ENCODE measurements at places on chromosomes 6 and 20.

- DNase-seq: no peak
Measured at GRCh38 chr20:1112908-1113307, 5.5 kb upstream of the PSMF1 start.

GRCh38 chr6:166440106-166440505 is 57.4 kb upstream of the MPC1 start:
- DNase-seq: no peak

- no peak for DNase-seq
Measured at GRCh38 chr6:5529015-5529414, 267.7 kb downstream of the FARS2 start.

- no peak for DNase-seq
Measured at GRCh38 chr6:39476151-39476550, 153.6 kb upstream of the KCNK16 start.

DNA sequence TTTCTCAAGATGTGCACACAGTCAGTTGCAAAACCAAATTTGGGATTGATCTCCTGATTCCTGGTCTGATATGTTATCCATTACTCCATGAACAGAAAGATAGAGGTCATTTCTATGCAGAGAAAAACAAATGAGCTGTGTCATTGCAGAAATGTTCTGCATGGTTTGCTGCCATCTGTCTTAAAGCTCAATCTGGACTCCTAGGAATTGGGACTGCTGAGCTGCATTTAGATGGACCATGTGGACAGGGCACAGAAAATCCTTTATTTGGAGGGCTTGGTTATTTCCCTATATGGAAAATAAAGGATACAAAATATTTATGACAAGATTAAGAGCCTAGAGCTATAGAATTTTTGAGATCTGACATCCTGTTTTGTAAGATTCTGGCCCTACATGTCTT is 91.3 kb downstream of the ADGRB3 start:
- DNase-seq: no peak

DNA sequence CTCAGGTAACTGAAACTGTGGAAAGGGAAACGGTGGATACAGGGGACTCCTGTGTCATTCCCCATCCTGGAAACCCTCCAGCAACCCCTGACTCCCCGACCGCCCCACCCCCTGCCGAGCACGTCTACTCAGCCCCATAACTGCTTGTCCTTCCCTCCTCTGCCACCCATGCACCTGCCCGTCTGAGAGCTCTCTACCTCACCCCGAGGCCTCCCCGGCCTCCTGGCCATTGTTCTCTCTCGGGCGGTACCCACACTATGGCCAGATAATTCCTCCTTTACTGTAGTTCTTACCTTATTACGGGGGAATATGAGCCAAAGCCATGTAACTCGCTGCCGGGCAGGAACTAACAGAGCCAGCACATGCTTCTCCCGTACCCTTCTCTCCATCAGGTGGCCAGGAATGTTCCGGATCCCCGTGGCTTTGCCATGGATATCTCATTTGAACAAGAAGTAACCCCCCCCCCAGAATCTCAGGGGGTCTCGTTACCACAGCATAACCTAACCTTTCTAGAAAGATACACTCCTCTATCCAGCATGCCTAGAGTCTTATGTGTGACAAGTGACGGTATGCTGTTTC is 4.8 kb upstream of the IRF4 start:
- no peak for DNase-seq

DNA sequence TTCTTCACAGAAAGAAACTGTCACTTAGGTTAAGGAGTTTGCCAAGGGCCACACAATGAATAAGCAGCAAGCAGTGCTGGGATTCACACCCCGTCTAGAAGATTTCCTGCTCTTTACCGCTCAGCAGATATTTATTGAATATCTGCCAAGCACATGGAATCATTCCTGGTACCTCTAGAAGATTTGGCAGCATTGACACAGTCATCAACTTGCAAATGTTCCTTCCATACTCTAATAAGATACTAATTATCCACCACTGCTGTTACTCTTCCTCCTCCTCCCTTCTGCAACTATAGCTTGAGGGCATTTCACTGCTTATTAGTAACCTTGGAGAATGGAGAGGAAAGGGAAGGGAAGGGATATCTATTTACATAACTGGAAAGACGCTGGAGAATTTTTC is 13.0 kb downstream of the MOXD1 start:
- DNase-seq: no peak

DNA sequence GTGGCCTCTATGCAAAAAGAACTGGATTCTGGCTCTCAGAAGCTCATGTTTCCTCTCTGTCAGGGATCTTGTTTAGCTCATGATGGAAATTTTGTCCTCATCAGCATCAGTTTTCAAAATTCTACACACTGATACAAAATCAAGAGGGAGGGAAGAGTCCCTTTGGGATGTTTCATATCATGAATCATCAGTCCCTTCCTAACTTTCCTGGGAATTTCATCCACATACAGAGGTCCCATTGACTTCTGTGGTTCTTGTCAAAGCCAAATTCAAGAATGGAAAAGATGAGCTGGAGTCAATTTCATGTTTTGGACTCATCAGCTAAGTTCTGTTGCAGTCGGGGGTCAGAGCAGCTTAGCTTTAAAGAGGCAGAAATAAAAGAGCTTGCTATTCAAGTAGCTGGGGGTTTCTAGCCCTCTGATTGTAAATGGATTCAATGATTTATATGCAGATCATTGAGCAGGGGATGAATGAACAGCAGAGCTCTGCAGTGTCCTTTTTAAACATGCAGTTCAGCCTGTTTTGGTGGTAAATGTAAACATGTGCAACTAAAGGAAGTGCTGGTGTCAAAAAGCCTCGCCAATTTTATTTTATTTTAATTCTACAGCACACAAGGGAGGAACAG is 21.3 kb upstream of the TMEM14A start:
- DNase-seq: no peak

GRCh38 chr6:157464653-157465535 is 83.9 kb downstream of the ZDHHC14 start:
- no peak for DNase-seq

- DNase-seq: no peak
Measured at GRCh38 chr6:38542031-38542430, 97.7 kb downstream of the BTBD9 start.

DNA sequence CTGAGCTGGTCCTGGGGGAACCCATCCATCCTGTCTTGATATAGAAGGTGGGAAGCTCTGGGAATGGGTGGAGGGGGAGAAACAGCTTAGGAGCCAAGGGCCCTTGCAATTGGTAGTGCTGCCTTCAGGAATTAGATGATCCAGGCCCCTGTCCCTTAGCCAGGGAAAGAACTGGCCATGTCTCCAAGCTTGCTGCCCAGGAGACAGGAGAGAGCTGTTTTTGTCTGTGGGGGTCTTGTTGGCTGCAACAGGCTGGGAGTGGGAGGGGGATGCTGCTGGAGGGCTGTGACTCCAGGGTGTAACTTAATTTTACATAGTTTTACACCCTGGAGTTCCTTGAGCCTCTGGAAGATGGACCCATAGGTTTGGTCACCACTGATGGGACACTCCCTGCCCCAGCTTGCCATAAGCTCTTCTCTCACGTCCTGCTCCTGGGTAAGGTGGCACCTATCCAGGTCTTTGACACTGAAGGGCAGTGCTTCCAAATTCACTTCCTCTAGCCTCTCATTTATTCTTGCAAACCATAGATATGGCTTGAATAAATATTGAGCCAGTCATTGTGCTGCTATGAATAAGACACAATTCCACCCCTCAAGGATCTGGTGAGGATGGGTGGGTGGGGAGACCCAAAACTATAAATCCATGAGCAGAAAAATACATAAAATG is 16.8 kb downstream of the VEGFA start:
- DNase-seq: no peak

- peak; percentile 52 for DNase-seq
Measured at GRCh38 chr6:2857580-2858337, 16.1 kb upstream of the SERPINB1 start.

GRCh38 chr20:16714242-16714641 is 15.6 kb upstream of the SNRPB2 start:
- no peak for DNase-seq
